Chondrocyte (in vitro differentiated cells): ENCODE measurements at places on chromosomes 2 and 18.
A peak's percentile ranks its signal among the peaks of the same experiment; 100 is the strongest.

GRCh38 chr2:120482334-120482733, 136.4 kb downstream of the INHBB start:
- peaks cover 2% of the 10 kb centered on the region for H3K36me3 ChIP-seq
- peaks cover 19% of the 10 kb centered on the region for H3K27me3 ChIP-seq
- no peaks in the 10 kb centered on the region for H3K4me1 ChIP-seq
- H3K4me3 ChIP-seq: no peak overlapping the region
- no peak overlapping the region for H3K27ac ChIP-seq

- H3K4me1 ChIP-seq: peaks cover 71% of the 10 kb centered on the region
- peak overlapping the region; percentile 80 for H3K4me3 ChIP-seq
- no peaks in the 10 kb centered on the region for H3K36me3 ChIP-seq
- DNase-seq: no peak
These were observed 964 bp upstream of the ST3GAL5 start for GRCh38 chr2:85889627-85890281.

DNA sequence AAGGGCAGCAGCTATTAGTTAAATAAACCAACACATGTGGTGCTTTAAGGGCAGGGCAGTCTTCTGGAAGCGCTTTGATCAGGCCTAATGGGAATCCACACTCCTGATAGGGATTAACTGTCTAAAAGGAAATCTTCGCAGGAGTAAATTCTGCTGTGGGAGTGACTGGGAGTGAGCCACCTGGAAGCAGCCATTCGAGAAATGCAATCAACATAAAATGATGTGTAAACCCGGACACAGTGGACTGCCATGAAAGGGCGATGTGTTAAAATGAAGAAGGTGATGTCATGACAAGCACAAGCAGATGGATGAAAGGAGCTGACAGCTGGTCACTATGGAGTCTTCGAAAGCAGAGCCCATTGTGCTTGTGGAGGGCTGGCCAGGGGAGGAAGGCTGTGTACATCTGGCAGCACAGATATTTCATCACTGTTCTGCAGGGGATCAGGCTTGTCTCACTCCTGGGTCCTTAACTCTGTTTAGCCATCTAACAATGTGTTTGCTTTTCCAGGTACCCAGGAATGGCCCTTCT, 24.8 kb upstream of the GALNT14 start:
- H3K36me3 ChIP-seq: no peaks in the 10 kb centered on the region
- H3K4me1 ChIP-seq: no peaks in the 10 kb centered on the region
- H3K27me3 ChIP-seq: peaks cover 26% of the 10 kb centered on the region
- H3K4me3 ChIP-seq: no peak overlapping the region

DNA sequence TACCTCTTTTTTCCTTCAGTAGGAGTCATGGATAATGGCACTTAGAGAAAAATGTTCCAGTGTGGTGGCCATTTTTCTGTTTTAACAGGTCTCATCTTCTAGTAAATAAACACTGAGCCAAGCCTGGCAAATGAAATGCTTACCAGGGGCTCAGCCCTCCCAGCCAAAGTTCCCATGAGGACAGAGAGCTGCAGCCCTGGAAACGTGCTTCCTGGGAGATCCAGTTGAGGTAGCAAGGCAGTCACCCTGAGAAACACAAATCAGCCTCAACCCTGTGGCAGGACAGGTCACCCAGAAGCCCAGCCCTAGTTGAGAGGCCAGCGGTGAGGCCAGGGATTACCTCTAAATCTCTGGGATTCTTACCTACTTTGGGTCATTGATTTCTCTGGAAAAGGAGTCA, 140.1 kb downstream of the LNPK start:
- peaks cover 1% of the 10 kb centered on the region for H3K36me3 ChIP-seq
- peaks cover under 1% of the 10 kb centered on the region for H3K4me1 ChIP-seq
- no peak overlapping the region for H3K4me3 ChIP-seq
- H3K27me3 ChIP-seq: peaks cover 16% of the 10 kb centered on the region
- no peak for DNase-seq

- peaks cover 50% of the 10 kb centered on the region for H3K36me3 ChIP-seq
- H3K27me3 ChIP-seq: no peaks in the 10 kb centered on the region
- no peak for DNase-seq
- no peak overlapping the region for H3K4me3 ChIP-seq
These were observed 66.5 kb downstream of the KCTD18 start for GRCh38 chr2:200443376-200443775.

DNA sequence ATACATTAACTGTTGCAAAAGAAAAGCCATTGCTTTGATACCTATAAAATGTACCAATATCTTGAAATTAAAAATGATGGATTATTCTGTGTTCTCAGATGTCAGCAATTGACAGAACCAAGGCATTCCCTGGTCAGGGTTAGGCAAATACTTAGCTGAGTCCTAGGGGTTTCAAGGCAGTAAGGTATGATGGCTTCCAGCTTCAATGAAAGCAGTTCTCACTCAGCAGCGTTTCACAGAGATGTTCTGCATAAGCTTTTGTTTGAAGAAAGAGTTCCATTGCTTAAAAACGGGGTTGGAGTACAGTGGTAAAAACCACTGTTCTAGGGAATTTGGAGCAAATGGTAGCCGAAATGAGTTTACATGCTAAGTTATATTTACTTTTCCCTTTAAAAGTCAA, 17.0 kb upstream of the KANSL1L start:
- DNase-seq: no peak
- peaks cover 16% of the 10 kb centered on the region for H3K36me3 ChIP-seq
- no peak overlapping the region for H3K4me3 ChIP-seq
- no peaks in the 10 kb centered on the region for H3K4me1 ChIP-seq

GRCh38 chr2:64914735-64915509, 74.3 kb upstream of the SLC1A4 start:
- H3K36me3 ChIP-seq: no peaks in the 10 kb centered on the region
- no peak overlapping the region for H3K4me3 ChIP-seq
- DNase-seq: no peak
- peaks cover 19% of the 10 kb centered on the region for H3K4me1 ChIP-seq
- peak overlapping the region; percentile 53 for H3K27ac ChIP-seq

- no peak overlapping the region for H3K27ac ChIP-seq
- no peaks in the 10 kb centered on the region for H3K4me1 ChIP-seq
- peak; percentile 66 for DNase-seq
- H3K36me3 ChIP-seq: no peaks in the 10 kb centered on the region
- peaks cover 19% of the 10 kb centered on the region for H3K27me3 ChIP-seq
- H3K4me3 ChIP-seq: no peak overlapping the region
These were observed 32.8 kb downstream of the FAM178B start for GRCh38 chr2:96953611-96953978.

GRCh38 chr2:75592888-75593287, 32.1 kb upstream of the EVA1A start:
- no peak overlapping the region for H3K27ac ChIP-seq
- DNase-seq: no peak
- H3K27me3 ChIP-seq: no peaks in the 10 kb centered on the region

DNA sequence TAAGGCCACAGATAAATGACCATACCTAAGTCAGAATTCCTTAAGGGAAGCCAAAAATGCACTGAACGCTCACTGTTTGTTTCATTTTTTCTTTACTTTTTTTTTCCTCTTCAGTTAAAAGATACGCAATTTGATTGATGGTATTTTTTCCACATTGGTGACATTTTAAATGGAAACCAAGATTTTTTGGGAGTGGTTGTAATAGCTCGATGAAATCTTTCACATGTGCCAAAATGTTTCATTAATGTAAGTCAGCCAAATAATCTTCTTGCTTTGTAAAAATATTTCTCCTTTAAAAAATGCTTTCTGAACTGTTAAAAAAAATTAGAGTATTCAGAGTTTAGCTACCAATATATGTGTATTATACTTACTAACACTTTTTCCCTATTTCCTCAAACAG, 339.8 kb downstream of the ZEB2 start:
- no peaks in the 10 kb centered on the region for H3K36me3 ChIP-seq
- no peak overlapping the region for H3K4me3 ChIP-seq
- no peaks in the 10 kb centered on the region for H3K27me3 ChIP-seq
- DNase-seq: no peak

DNA sequence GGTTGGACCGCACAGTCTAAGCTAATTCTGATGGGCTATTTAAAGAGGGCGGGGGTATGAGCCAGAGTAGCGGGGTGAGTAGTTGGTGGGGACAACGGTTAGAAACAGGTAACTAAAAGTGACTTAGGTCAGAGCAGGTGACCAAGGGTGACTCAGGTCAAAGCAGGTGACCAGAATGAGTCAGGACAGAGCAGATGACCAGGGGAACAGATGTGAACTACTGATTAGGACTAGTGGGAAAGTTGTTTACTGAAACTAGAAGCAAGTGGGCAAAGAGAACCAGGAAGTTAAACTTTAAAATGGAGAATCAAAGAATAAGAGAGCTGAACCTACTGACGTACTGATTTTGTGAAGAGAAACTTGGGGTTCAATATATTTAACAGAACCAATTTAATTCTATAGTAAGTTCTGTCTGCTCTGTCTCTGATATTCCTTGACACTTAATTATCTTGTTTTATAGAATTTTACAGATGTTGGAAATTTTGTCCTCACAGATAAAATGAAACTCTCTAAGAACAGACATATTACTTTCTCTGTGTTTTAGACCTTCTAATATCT, 7.8 kb upstream of the LRRTM1 start:
- no peak for DNase-seq
- H3K27ac ChIP-seq: no peak overlapping the region
- H3K4me1 ChIP-seq: no peaks in the 10 kb centered on the region
- no peaks in the 10 kb centered on the region for H3K36me3 ChIP-seq
- H3K27me3 ChIP-seq: peaks cover 14% of the 10 kb centered on the region
- no peak overlapping the region for H3K4me3 ChIP-seq

GRCh38 chr2:197196541-197197180, 113.9 kb downstream of the ANKRD44 start:
- H3K36me3 ChIP-seq: no peaks in the 10 kb centered on the region
- H3K27ac ChIP-seq: no peak overlapping the region
- H3K4me3 ChIP-seq: no peak overlapping the region
- peaks cover 47% of the 10 kb centered on the region for H3K4me1 ChIP-seq
- H3K27me3 ChIP-seq: no peaks in the 10 kb centered on the region

DNA sequence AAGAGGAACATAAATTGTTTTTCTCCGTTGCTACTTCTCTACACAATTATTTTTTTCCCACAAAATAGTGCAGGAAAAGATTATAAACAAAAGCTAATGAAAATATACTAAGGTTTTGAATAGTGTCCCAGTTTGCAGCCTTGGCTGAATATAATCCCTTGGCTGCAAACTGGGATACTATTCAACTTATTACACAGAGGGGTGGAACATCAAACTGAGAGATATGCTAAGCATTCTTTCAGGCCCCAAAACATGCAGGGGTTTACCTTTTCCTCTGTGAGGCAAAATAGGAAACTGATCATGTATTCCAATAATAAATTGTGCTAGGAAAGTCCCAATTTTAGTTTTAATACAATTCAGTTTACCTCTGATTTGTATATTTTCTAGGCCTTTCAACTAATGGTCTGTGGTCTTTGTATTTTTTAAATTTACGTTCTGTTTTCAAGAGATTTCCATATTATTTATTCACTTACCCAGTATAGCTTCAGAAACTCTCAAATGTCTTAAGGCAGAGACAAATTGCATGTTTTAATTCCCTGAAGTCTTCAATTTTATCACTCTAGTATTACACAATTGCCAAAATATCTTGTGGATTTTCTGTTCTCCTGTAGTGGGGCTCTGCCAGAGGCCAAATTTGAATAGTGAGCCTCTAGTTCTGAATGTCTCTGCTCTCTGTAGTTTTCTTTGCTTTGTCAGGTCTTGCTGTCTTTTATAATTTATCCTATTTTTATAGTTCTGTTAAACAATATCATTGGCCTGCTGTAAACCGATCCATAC, 63.9 kb downstream of the PPP1R1C start:
- no peak for DNase-seq
- H3K4me3 ChIP-seq: no peak overlapping the region
- no peak overlapping the region for H3K27ac ChIP-seq
- H3K4me1 ChIP-seq: peaks cover 35% of the 10 kb centered on the region
- H3K27me3 ChIP-seq: no peaks in the 10 kb centered on the region
- H3K36me3 ChIP-seq: no peaks in the 10 kb centered on the region

DNA sequence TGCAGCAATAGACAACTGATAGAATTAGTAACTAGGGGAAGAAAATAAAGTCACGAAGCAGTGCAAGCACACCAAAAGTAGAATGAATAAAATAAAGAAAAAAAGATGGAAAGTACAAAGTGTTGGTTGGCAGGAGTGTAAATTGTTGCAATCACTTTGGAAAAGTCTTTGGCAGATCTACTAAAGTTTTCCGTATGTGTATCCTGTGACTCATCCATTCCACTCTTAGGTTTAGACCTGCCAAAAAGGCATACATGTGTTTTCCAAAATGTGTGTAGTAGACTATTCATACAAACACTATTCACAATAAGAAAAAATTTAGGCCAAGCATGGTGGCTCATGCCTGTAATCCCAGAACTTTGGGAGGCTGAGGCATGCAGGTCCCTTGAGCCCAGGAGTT, 282.1 kb upstream of the FSIP2 start:
- H3K27me3 ChIP-seq: no peaks in the 10 kb centered on the region
- H3K4me3 ChIP-seq: no peak overlapping the region
- peaks cover 8% of the 10 kb centered on the region for H3K4me1 ChIP-seq
- peaks cover 15% of the 10 kb centered on the region for H3K36me3 ChIP-seq
- peak overlapping the region; percentile 49 for H3K27ac ChIP-seq
- DNase-seq: no peak

DNA sequence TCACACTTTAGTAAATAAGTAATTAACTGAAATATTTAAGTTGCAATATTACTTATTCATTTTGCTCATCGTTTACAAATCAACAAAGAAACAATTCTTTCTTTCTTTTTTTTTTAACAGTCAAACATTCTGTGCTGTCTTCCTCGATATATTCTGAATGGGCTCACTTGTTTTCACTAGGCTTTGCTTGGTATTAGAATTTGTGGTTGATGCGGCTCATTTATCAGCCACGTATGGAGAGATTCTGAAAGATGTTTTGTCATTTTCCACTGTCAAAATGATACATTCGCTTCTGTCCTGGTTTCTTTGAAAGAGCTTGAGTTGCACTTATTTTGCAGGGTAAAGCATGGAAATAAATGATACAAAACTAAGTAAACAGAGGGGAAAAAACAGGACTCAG, 323.7 kb downstream of the LRRTM1 start:
- DNase-seq: no peak
- no peak overlapping the region for H3K4me3 ChIP-seq
- H3K27ac ChIP-seq: no peak overlapping the region
- peaks cover 10% of the 10 kb centered on the region for H3K27me3 ChIP-seq

DNA sequence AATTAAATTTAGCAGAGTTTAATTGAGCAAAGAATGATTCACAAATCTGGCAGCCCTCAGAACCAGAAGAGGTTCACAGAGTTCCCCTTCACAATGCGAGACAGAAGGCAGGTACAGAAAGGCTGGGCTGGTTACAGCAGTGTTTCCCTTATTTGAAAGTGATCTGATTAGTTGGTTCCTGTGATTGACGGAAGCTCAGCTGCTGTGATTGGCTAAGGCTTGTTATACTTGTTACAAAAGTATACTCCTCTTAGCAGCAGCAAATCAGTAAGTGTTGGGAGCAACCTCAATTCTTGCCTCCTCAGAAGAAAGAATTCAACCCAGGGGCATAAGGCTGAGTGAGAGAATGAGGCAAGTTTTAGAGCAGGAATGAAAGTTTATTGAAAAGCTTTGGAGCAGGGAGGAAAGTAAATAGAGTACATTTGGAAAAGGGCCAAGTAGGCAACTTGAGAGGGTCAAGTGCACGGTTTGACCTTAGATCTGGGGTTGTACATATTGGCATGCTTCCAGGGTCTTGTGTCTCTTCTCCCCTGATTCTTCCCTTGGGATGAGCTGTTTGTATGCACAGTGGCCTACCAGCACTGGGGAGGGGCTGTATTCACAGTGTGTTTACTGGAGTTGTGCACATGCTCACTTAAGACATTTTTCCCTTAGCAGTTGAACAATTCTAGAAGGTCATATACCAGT, 431.8 kb upstream of the RAB12 start:
- H3K27me3 ChIP-seq: no peaks in the 10 kb centered on the region
- H3K36me3 ChIP-seq: peaks cover 1% of the 10 kb centered on the region
- H3K4me3 ChIP-seq: no peak overlapping the region
- H3K4me1 ChIP-seq: peaks cover 27% of the 10 kb centered on the region
